Activated CD8-positive, alpha-beta memory T cell treated with anti-CD3 and anti-CD28 coated beads for 1 hour (primary cell): ENCODE measurements at places on chromosomes 7 and 10.

DNA sequence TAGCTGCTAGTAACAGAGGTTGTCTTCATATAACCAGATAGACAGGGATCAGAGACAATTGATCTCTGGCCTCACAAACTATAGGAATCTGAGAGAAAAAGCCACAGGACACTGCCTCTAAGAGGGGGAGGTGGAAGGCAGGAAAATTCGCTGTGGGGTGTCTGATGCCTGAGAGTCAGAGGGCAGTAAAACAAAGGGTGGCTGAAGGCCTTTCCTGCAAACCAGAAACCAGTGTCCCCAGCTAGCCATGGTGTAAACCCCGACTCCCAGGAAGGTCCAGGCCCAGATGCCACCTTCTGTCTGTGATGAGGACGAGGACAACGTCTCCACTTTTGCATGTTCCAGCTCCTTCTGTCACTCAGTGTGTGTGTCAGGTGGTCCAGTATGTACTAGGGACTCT is 215.1 kb downstream of the ADARB2 start:
- no peak for DNase-seq

GRCh38 chr10:35203745-35204144 is 77.1 kb downstream of the CREM start:
- DNase-seq, result no peak

DNA sequence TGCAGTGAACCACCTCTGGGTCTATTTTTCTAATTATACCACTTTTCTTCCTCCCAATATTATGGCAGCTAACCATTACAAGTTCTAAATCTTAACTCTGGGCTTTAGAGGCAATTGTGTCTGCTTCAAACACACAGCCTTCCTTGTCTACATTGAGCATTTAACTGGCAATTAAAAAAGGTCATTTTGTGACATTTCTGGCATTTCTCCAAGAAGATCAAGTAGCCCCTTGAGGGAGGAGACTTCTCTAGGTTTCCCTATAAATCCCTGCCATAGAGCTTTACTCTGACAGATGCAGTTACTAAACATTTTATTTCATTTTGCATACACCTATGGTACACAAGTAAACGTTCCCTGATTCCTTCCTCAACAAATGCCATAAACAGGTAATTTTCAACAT is 33.4 kb upstream of the FAM133B start:
- DNase-seq, result no peak

GRCh38 chr7:117495308-117495707 is 15.5 kb downstream of the CFTR start:
- no peak for DNase-seq

- DNase-seq, result no peak
Measured at GRCh38 chr10:72414642-72415041, 59.9 kb upstream of the DNAJB12 start.

- DNase-seq, result no peak
Measured at GRCh38 chr7:95502403-95502802, 16.7 kb downstream of the ASB4 start.

GRCh38 chr7:17166824-17167379 is 131.6 kb upstream of the AHR start:
- DNase-seq, result no peak

DNA sequence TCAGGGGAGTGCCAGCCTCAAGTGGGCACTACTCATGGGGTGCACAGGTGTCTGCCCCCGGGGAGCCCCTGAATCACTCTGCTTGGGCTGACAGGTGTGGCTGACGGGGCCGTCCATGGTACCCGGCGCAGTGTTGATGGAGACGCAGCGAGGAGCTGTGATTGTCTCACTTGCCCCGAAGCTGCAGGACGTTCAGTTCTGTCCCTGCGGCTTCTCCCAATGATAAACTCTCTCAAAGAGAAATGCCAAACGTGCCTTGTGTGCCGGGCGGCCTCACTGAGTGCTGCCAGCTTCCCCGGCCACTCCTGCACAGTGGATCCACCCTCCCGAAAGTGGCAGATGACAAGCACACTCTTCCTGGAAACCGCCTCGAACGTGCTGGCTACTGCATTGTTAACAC is 203.2 kb downstream of the DNAJB6 start:
- no peak for DNase-seq

GRCh38 chr10:22733992-22734391 is 19.6 kb upstream of the PIP4K2A start:
- no peak for DNase-seq

- DNase-seq, result no peak
Measured at GRCh38 chr7:125316466-125316865, 386.8 kb upstream of the POT1 start.

GRCh38 chr10:63887023-63887589 is 365.9 kb downstream of the REEP3 start:
- DNase-seq, result no peak

DNA sequence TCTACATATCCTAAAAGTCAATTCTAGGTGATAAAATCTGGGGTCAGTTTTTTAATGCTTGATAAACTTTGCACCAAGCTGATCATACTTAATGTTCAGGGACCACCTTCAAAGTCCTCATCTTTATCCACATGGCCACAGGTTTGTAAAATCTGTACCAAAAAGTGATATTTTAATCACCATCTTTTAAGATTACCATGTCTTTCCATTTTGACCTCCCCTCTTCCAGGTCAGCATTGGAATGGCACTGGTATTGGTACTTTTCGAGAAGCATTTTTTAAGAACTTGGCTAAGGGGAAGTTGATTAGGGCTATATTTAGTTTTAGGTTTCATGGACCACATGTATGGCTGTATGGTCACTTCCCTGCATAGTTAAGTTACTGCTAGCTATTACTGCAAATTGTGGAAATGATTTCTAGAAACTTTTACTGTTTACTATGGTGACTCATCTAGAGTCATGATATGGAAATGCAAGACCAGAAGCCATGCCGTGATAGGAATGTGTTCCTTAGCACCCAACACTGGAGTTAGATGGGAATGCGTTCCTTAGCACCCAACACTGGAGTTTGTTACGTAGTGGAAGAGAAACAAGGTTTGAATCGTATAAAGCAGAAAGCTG is 50.8 kb upstream of the ABLIM1 start:
- DNase-seq, result no peak

GRCh38 chr7:27068259-27068658 is 27.5 kb downstream of the HOXA1 start:
- no peak for DNase-seq

- no peak for DNase-seq
Measured at GRCh38 chr7:70487428-70487827, 644.5 kb upstream of the GALNT17 start.

- DNase-seq, result no peak
Measured at GRCh38 chr7:54802841-54803240, 43.8 kb upstream of the SEC61G start.
